Head of caudate nucleus (tissue), 42 donors: ENCODE measurements at places on chromosomes 1 and 21.

GRCh38 chr21:42242611-42243010, 23.7 kb downstream of the ABCG1 start:
- no peak for DNase-seq

DNA sequence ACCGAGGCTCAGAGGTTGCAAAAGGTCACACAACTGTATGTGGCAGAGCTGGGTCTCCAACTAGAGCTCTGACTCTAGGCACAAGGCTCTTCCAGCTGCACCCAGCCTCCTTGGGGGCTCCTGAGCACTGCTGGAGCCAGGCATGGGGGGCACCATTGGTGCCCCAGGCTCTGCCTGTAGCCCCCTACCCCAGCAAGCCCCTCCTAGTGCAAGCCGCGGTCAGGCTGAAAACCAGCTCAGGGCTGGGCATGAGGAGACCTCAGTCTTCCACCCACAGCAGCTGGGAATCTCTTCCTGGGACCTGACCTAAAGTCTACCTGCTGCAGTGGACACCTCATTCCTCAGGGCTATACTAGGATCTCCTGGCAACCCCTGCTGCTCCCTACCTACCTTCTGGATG, 14.6 kb downstream of the TNNT2 start:
- no peak for DNase-seq

DNA sequence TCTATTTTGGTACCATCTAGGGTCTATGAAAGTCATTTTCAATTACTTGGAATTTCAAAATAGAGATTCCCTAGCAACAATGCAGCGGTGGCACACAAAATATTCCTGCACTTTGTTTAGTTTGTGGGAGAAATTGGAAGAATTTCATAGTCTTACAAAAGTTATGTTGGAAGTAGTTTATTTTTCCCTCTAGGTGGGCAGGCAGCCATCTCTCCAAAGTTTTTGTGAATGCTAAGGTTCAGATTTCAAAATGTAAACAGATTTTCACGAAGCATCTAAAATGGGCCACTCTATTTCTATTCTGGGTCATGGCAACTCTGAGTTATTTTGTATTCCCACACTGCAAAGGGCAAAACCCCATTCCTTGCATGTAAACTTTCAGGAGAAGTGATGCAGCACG, 8.0 kb downstream of the SMCP start:
- no peak for DNase-seq

DNA sequence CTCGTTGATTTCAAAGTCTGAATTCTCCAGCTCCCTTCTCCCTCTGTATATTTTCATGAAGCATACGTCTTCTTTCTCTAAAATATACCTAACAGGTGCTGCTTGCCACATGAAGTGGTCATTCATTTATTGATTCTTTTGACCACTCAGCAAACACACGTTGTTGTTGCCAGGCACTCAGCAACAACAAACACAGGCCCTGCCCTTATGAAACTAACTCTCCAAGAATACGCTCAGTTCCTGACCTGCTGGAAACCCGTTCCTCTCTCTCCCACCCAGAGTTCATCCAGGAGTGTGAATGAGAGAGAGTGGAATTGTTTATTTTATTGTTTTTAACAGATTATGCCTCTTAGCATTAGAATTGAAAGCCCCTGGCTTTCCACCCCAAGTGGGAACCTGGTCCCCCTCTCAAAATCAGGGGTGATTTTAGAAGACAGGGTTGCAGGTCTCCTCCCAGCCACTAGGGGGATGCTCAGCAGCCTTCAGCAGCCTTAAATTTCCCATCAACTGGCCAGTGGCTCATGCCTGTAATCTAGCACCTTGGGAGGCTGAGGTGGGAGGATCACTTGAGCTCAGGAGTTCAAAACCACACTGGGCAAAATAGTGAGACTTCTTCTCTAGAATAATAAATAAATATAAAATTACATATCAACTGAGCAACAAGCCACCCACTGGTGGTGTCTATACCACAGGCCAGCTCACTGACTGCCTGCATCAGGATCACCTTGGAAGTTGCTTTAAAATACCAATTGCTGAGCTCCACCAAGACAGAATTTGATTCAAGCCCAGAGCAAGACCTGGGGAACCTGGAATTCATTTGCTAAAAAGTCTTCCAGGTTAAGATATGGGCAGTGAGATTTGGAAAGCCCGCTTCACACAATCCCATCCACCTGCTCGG, 181.0 kb upstream of the KLHDC7A start:
- no peak for DNase-seq

GRCh38 chr1:20672265-20672632, 11.1 kb upstream of the DDOST start:
- DNase-seq: no peak

GRCh38 chr1:222592171-222592570, 2.4 kb upstream of the TAF1A start:
- DNase-seq: no peak

GRCh38 chr1:27361044-27361402, 5.7 kb downstream of the MAP3K6 start:
- no peak for DNase-seq

- DNase-seq: no peak
Measured at GRCh38 chr21:32143241-32143939, 135.5 kb downstream of the MIS18A start.
